Thyroid gland (tissue), 4 donors: ENCODE measurements at places on chromosomes 2 and 18. TPM values are rescaled to one million over a fixed set of nuclear protein-coding genes. Genes with fewer than 3 reads are reported as not detected.

DNA sequence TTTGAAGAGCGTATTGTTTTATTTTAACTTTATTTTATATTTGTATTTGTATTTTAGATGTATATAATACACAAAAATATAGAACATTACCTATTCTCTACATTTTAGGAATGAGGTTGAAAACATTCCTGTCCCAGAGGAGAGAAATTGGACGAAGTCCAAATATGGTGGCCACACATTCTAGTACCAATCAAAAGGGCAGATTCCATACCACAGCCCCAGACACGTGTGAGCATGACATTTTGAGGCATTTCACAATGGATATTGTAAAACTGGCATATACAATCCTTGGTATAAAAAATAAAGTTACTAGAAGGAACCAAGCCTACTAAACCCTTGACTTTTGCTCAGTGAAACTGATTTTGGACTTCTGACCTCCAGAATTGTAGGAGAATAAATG lies 50.6 kb downstream of the C2orf76 start:
- H3K4me3 ChIP-seq: no peak overlapping the region
- H3K4me1 ChIP-seq: peaks cover 15% of the 10 kb centered on the region
- no peaks in the 10 kb centered on the region for H3K27me3 ChIP-seq
- no peaks in the 10 kb centered on the region for H3K36me3 ChIP-seq

DNA sequence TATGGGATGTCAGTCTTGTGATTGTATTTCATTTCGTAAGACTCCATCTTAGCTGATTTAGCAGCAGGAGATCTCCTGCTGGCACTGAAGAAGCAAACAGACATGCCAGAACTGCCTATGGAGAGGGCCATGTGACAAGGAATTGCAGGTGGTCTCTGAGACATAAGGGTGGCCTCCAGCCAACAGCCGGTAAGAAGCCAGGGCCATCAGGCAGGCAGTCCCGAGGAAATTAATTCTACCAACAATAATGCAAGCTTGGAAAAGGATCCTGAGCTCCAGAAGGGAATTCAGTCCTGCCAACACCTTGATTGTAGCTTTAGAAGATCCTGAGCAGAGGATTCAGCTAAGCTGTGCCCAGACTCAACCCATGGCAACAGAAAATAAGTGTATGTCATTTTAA lies 87.1 kb upstream of the DNAJC10 start:
- H3K4me3 ChIP-seq: no peak overlapping the region
- DNase-seq: no peak
- H3K27me3 ChIP-seq: no peaks in the 10 kb centered on the region

- no peaks in the 10 kb centered on the region for H3K36me3 ChIP-seq
- no peak overlapping the region for H3K27ac ChIP-seq
- H3K4me3 ChIP-seq: no peak overlapping the region
- H3K4me1 ChIP-seq: peaks cover 8% of the 10 kb centered on the region
- no peaks in the 10 kb centered on the region for H3K27me3 ChIP-seq
These were observed 599.0 kb upstream of the SYT4 start for GRCh38 chr18:43876286-43876685.

DNA sequence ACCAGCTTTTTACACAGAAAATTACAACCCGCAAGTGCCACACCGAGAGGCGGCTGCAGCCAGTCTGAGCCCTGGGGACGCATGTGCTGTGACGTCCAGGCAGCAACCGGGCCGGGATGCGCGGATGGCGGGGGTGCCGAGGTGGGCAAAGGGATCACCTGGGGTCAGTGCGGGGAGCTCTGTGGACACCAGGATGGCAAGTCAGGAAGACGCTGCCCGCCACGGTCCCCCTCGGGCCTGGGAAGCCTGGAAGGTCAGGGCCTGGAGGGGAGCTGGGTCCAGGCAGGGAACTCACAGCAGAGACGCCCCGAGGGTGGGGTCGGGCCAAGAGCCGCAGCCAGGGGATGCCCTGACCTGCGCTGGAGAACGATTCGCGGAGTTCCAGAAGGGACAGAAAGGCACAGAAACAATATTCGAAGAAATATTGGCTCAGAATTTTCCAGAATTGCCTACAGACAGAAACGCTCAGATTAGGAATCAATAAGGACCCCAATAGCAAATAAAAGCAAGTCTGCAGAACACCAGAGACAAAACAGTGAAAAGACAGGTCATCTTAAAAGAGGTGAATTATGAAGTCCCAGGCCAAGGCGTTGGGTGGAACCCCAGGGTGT lies 11.7 kb upstream of the KIF1A start:
- H3K36me3 ChIP-seq: no peaks in the 10 kb centered on the region
- no peak overlapping the region for H3K27ac ChIP-seq
- no peak for DNase-seq
- H3K4me1 ChIP-seq: peaks cover 9% of the 10 kb centered on the region

GRCh38 chr2:70247364-70248180 lies 856 bp downstream of the TIA1 start:
- no peaks in the 10 kb centered on the region for H3K36me3 ChIP-seq
- H3K4me1 ChIP-seq: peaks cover 36% of the 10 kb centered on the region
- peak overlapping the region; percentile 68 for H3K4me3 ChIP-seq
- H3K27me3 ChIP-seq: no peaks in the 10 kb centered on the region
- H3K27ac ChIP-seq: peak overlapping the region; percentile 97

GRCh38 chr18:78420116-78420515 lies 559.5 kb upstream of the SALL3 start:
- H3K4me1 ChIP-seq: no peaks in the 10 kb centered on the region
- H3K36me3 ChIP-seq: no peaks in the 10 kb centered on the region
- no peak overlapping the region for H3K4me3 ChIP-seq
- DNase-seq: no peak

DNA sequence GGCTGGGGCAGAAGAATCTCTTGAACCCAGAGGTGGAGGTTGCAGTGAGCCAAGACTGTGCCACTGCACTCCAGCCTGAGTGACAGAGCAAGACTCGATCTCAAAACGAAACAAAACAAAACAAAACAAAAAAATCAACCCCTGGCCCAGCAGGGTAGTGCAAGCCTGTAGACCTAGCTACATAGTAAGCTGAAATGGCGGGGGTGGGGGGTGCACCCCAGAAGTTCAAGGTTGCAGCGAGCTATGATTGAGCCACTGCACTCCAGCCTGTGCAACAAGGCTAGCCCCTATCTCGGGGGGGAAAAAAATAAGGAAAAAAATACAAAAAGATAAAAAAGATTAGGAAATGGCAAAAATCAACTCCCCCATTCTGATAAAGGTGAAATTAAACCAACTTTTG lies 6.4 kb downstream of the ATL2 start:
- H3K4me1 ChIP-seq: peaks cover 57% of the 10 kb centered on the region
- no peaks in the 10 kb centered on the region for H3K36me3 ChIP-seq
- no peak overlapping the region for H3K4me3 ChIP-seq
- DNase-seq: no peak
- H3K27ac ChIP-seq: peak overlapping the region; percentile 55
- H3K27me3 ChIP-seq: no peaks in the 10 kb centered on the region

GRCh38 chr18:65651192-65651591 lies 99.6 kb upstream of the CDH7 start:
- no peaks in the 10 kb centered on the region for H3K27me3 ChIP-seq
- no peak overlapping the region for H3K4me3 ChIP-seq
- H3K4me1 ChIP-seq: no peaks in the 10 kb centered on the region
- DNase-seq: no peak
- H3K27ac ChIP-seq: no peak overlapping the region

- H3K4me1 ChIP-seq: no peaks in the 10 kb centered on the region
- no peak for DNase-seq
- H3K36me3 ChIP-seq: no peaks in the 10 kb centered on the region
These were observed 199.4 kb downstream of the SATB2 start for GRCh38 chr2:199258291-199258690.

DNA sequence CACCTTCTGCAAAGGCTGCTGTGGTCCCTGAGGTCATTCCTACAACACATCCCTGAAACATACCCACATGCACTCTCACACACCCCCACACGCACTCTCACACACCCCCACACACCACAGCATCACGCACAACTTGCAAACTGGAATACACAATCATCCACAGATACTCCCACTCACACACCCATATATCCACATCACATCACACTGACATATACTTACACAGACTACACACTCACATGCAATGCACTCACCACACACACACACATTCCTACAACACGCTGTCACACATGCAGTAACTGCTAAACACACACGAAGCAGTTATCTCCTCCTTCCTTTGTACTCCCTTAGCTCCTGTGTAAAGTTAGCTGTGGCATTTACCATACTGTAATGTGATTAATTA lies 57.1 kb upstream of the PKDCC start:
- no peak for DNase-seq
- no peak overlapping the region for H3K27ac ChIP-seq
- no peaks in the 10 kb centered on the region for H3K36me3 ChIP-seq
- no peaks in the 10 kb centered on the region for H3K27me3 ChIP-seq
- H3K4me3 ChIP-seq: no peak overlapping the region

GRCh38 chr2:179239195-179239594 lies 25.4 kb downstream of the SESTD1 start:
- no peak overlapping the region for H3K27ac ChIP-seq
- peaks cover 8% of the 10 kb centered on the region for H3K4me1 ChIP-seq
- no peak overlapping the region for H3K4me3 ChIP-seq
- H3K36me3 ChIP-seq: no peaks in the 10 kb centered on the region
- no peaks in the 10 kb centered on the region for H3K27me3 ChIP-seq

DNA sequence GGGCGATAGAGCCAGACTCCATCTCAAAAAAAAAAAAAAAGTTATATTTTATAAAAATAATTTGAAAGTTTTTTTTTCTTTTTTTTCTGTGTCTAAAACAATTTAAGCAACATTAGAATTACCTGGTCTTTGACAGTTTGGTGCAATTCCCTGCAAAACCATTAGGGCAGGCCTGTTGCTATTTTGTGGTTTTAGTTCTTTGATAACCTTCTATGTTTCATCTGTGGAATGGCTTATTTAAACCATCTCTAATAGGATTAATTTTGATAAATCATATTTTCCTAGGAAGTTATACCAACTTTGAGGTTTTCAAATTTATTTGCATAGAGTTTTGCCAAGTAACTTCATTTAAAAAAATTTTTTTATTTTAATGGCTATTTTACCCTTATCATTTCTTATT lies 141.2 kb upstream of the TWIST2 start:
- no peaks in the 10 kb centered on the region for H3K36me3 ChIP-seq
- no peaks in the 10 kb centered on the region for H3K27me3 ChIP-seq
- H3K4me3 ChIP-seq: no peak overlapping the region
- no peak for DNase-seq
- H3K4me1 ChIP-seq: no peaks in the 10 kb centered on the region

- no peaks in the 10 kb centered on the region for H3K27me3 ChIP-seq
- no peaks in the 10 kb centered on the region for H3K4me1 ChIP-seq
- H3K36me3 ChIP-seq: no peaks in the 10 kb centered on the region
These were observed 159.5 kb upstream of the GYPC start for GRCh38 chr2:126496493-126496892.

- no peak for DNase-seq
- no peaks in the 10 kb centered on the region for H3K36me3 ChIP-seq
- no peak overlapping the region for H3K27ac ChIP-seq
- H3K4me1 ChIP-seq: no peaks in the 10 kb centered on the region
- no peaks in the 10 kb centered on the region for H3K27me3 ChIP-seq
These were observed 9.5 kb downstream of the ANO7 start for GRCh38 chr2:241197947-241198346.

DNA sequence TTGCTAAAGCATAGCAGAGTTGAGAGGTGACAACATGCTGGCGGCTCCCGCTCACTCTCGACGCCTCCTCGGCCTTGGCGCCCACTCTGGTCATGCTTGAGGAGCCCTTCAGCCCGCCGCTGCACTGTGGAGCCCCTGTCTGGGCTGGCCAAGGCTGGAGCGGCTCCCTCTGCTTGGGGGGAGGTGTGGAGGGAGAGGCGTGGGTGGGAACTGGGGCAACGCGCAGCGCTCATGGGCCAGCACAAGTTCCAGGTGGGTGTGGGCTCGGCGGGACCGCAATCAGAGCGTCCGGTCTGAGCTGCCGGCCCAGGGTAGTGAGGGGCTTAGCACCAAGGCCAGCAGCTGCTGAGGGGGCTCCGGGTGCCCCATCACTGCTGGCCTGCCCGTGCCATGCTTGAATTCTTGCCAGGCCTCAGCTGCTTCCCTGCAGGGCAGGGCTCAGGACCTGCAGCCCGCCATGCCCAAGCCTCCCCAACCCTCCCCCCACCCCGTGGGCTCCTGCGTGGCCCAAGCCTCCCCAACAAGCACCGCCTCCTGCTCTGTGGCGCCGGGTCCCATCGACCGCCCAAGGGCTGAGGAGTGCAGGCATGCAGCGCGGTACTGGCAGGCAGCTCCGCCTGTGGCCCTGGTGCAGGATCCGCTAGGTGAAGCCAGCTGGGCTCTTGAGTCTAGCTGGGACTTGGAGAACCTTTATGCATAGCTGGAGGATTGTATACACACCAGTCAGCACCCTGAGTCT lies 2052.8 kb upstream of the CELF4 start:
- H3K4me1 ChIP-seq: no peaks in the 10 kb centered on the region
- H3K27me3 ChIP-seq: no peaks in the 10 kb centered on the region
- no peak overlapping the region for H3K4me3 ChIP-seq
- H3K36me3 ChIP-seq: no peaks in the 10 kb centered on the region
- DNase-seq: no peak
- H3K27ac ChIP-seq: no peak overlapping the region

DNA sequence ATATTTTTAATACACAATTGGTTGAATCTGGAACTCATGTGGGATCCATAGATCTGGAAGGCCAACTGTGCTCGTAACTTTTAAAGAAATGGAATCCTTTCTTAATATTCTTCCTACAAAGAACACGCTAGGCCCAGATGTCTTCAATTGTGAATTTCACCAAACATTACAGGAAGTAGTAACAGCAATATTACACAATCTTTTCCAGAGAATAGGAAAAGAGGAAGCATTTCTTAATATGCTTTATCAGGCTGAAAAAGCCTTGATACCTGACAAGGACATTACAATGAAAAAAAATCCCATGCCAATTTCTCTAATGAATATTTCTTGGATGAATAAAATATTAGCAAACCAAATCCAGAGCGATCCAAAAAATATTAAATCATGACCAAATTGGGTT lies 80.3 kb upstream of the HAAO start:
- H3K27me3 ChIP-seq: no peaks in the 10 kb centered on the region
- DNase-seq: no peak
- no peak overlapping the region for H3K4me3 ChIP-seq
- no peak overlapping the region for H3K27ac ChIP-seq
- H3K36me3 ChIP-seq: no peaks in the 10 kb centered on the region
- peaks cover 47% of the 10 kb centered on the region for H3K4me1 ChIP-seq

Gene CTIF
- 18.7 TPM for total RNA-seq

Gene CSRNP3
- 10.7 TPM for total RNA-seq

Gene LINC00305
- total RNA-seq: not detected

Gene MAL
- total RNA-seq: 5.6 TPM

Gene ANKRD30B
- total RNA-seq: 0.40 TPM

Gene COMMD1
- total RNA-seq: 76.0 TPM

Gene BUB1
- total RNA-seq: 0.24 TPM

Gene PLB1
- total RNA-seq: 3.3 TPM

Gene UGT1A9
- total RNA-seq: not detected

Gene CFAP65
- total RNA-seq: not detected

Gene BMP10
- not detected for total RNA-seq

Gene PAX8
- total RNA-seq: 1,791 TPM

Gene SERPINB10
- not detected for total RNA-seq

Gene VIL1
- not detected for total RNA-seq

Gene UGT1A10
- total RNA-seq: not detected

Gene NPPC
- total RNA-seq: not detected

Gene TPO
- total RNA-seq: 7,965 TPM

Gene MTIF2
- total RNA-seq: 26.1 TPM

Gene TMX3
- total RNA-seq: 38.4 TPM

Gene AGXT
- total RNA-seq: not detected

Gene OSR1
- total RNA-seq: 6.8 TPM
